ENCODE measurements at places on chromosomes 11 and 22. TPM values are rescaled to one million over a fixed set of nuclear protein-coding genes. Genes with fewer than 3 reads are reported as not detected.
A peak's percentile ranks its signal among the peaks of the same experiment; 100 is the strongest.

The SCN2B gene
- 0.16 TPM for total RNA-seq

The PLAAT3 gene
- 146 TPM for total RNA-seq

The ALDH3B2 gene
- total RNA-seq = 0.30 TPM

The CRYBA4 gene
- 1.1 TPM for total RNA-seq

The C11orf87 gene
- 0.23 TPM for total RNA-seq

The CRYBB2 gene
- not detected for total RNA-seq

GRCh38 chr11:60899046-60899936 is 7.1 kb downstream of the PRPF19 start:
- peaks cover 4% of the 10 kb centered on the region for H3K4me1 ChIP-seq
- peaks cover 83% of the 10 kb centered on the region for H3K36me3 ChIP-seq
- no peak overlapping the region for H3K4me3 ChIP-seq
- no peaks in the 10 kb centered on the region for H3K27me3 ChIP-seq
- H3K27ac ChIP-seq = no peak overlapping the region
- peak; percentile 38 for DNase-seq

GRCh38 chr11:126165311-126165720 is 46.1 kb downstream of the RPUSD4 start:
- peaks cover 40% of the 10 kb centered on the region for H3K4me1 ChIP-seq
- DNase-seq = no peak
- no peak overlapping the region for H3K4me3 ChIP-seq
- peaks cover 2% of the 10 kb centered on the region for H3K27me3 ChIP-seq
- no peak overlapping the region for H3K27ac ChIP-seq
- no peaks in the 10 kb centered on the region for H3K36me3 ChIP-seq

GRCh38 chr11:43723617-43724016 is 43.1 kb downstream of the HSD17B12 start:
- H3K27me3 ChIP-seq = no peaks in the 10 kb centered on the region
- DNase-seq = no peak
- H3K4me3 ChIP-seq = no peak overlapping the region

DNA sequence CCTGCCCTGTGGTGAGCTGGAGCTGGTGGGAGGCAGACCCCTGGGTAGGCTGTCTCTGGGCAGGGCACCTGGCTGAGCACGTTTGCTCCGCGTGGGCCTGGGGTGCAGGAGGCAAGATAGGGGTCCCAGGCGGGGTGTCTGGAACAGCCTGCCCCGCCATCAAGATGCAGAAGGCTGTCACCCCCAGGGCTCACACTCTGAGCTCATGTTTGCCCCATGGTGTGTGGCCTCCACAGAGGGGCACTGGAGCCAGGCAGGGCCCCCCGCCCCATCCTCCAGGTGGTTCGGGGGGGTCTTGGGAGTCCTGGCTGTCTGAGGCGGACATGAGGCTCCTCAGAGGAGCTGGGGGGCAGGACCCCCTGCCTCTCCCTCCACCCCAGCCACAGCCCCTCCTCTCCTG is 28.9 kb upstream of the CARS1 start:
- no peak overlapping the region for H3K27ac ChIP-seq
- H3K4me1 ChIP-seq = no peaks in the 10 kb centered on the region
- H3K27me3 ChIP-seq = peaks cover 6% of the 10 kb centered on the region
- no peaks in the 10 kb centered on the region for H3K36me3 ChIP-seq

GRCh38 chr11:34344410-34344767 is 13.4 kb downstream of the ABTB2 start:
- H3K36me3 ChIP-seq = no peaks in the 10 kb centered on the region
- H3K27me3 ChIP-seq = no peaks in the 10 kb centered on the region
- no peak overlapping the region for H3K27ac ChIP-seq
- peaks cover 21% of the 10 kb centered on the region for H3K4me1 ChIP-seq

DNA sequence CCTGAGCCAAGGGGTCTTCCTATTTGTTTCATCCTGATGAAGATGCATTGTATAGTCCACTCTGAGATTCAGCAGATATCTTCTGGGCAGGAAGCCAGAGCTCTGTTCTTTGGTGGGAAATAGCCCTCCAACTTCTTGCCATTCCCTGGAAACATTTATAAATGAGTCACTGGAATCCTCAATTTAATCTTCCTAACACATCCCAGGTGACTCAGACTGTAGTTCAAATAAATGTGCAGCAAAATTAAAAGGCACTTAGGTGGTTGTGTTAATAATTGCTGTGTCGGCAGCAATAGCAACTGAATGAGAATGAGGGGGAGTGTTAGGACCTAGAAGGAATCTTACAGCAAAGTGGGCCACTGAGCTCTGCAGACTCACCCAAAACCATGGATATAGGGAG is 108.6 kb downstream of the INSC start:
- no peaks in the 10 kb centered on the region for H3K27me3 ChIP-seq
- H3K4me1 ChIP-seq = 0 out of 2 replicates have a peak, but pooled peaks cover 2% of the 10 kb centered on the region
- DNase-seq = no peak
- H3K4me3 ChIP-seq = no peak overlapping the region
- no peaks in the 10 kb centered on the region for H3K36me3 ChIP-seq
